CD4-positive, alpha-beta T cell (primary cell): ENCODE measurements at places on chromosomes 16 and 17. TPM values are rescaled to one million over a fixed set of nuclear protein-coding genes. Genes with fewer than 3 reads are reported as not detected.

Gene TMEM114
- not detected for total RNA-seq

Gene INO80E
- 54.6 TPM for total RNA-seq

- no peak for DNase-seq
Measured at GRCh38 chr17:81323411-81323868, 28.3 kb upstream of the SLC38A10 start.

GRCh38 chr17:29369831-29370735 is 20.1 kb upstream of the TAOK1 start:
- peak; percentile 50 for DNase-seq

- DNase-seq = no peak
Measured at GRCh38 chr16:84461413-84462295, 42.8 kb downstream of the MEAK7 start.
